ENCODE measurements at places on chromosomes 6 and 20.

DNA sequence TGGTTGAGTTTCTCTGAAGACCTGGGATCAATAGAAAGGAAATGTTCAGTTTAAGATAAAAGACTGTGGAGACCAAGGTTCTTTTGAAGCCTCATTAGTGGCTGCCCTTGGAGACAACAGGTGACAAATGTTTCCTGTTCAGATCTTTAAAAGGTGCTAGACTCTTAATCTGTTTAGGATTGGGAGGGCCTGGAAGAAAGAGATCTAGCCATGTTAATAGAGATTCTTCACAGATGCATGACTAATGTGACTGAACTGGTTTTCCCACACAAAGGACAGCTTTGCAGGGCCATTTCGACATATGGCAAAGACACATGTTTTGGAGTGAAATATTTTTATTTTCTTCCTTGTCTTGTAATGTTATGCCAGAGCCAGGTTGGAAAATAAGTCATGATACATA lies 82.2 kb downstream of the WDR27 start:
- DNase-seq, result no peak

DNA sequence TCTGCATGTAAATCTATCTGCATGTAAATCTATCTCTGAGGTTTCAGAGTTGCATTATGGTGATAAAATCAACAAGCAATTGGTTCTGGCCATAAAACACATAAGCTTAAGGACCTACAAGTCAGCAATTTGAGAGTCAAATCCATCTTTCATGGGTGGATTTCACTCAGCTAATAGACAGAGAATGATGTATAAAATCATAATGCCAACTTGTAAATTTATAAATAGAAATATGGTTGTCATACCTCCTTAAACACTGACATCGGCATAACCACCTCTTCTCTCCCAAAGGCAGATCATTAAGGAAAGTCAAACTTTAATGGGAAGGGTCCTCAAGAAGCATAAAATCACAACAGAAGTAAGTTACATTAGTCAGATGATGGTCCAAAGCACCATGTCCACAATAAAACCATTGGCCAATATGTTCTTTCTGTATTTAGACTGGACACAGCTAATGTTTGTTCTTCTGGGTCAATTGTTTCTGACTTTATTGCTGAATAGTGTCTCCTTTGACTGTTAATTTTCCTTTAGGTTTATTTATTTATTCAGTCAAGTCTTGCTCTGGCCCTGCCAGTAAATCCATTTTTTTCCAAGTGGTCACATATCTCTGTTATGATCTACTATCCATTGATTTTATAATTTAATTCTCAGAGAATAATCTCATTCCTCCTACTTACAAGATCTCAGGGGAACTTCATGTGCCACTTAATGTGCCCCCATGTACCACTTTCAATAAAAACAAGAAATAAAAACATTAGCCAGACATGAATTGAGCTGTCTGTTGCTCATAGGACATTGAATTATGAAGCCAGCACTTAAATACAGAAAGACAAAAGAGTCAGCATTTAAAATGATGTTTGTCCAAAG lies 382.9 kb upstream of the IRAK1BP1 start:
- DNase-seq, result no peak

GRCh38 chr6:130516604-130517003 lies 150.8 kb downstream of the TMEM200A start:
- no peak for DNase-seq

DNA sequence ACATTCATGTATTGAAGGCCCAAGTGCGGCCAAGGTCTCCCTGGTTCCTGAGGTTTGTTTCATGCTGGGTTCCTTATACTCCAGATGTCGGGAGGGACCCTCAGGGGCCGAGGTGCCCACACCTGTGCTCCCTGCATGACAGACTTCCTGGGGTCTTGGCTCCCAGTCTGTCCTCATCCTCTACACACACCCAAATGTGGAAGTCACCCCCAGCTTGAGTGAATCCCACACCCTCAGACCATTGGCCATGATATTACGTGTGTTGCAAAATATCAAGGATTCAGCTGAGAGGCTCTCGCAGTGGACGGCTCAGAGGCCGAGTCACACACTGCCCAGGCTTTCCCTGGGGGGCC lies 82.2 kb upstream of the DUSP22 start:
- DNase-seq, result no peak

- no peak for DNase-seq
Measured at GRCh38 chr6:141667580-141668309, 465.0 kb upstream of the GJE1 start.

- DNase-seq, result no peak
Measured at GRCh38 chr6:19270616-19271015, 566.6 kb upstream of the ID4 start.

GRCh38 chr20:37529968-37530600 lies 2.4 kb upstream of the BLCAP start:
- DNase-seq, result no peak

GRCh38 chr6:15254070-15254975 lies 8.5 kb downstream of the JARID2 start:
- DNase-seq, result no peak

DNA sequence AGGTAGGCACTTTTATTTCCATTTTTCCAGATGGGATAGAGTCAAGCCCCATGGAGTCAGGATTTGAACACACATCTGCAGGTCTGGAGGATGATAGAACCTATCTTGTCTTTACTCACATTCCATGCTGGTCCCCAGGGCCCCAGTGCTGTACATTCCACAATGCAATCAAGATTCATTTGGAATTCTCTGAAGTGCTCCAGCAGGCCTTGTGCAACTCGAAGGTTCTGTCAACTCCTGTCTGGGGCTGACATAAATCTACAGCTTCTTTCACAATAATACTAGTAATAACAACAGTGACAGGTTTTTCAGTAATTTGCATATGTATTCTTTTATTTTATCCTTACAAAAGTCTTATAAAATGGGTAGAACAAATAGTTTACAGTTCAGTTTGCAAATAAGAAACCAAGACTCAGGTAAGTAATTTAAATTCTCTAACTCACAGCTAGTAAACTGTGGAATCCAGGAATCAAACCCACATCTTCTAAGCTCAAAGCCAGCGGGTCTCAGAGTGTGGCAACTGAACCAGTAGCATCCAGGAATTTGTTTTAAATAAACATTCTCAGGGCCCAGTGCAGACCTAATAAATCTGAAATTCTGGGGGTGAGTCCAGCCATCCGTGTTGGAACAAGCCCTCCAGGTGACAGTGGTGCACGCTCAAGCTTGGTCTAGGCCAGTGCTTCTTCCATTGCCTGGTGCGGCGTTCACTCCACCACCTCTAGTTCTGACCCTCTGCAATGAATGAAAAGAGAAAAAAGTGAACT lies 137.0 kb upstream of the TNFAIP3 start:
- DNase-seq, result no peak

DNA sequence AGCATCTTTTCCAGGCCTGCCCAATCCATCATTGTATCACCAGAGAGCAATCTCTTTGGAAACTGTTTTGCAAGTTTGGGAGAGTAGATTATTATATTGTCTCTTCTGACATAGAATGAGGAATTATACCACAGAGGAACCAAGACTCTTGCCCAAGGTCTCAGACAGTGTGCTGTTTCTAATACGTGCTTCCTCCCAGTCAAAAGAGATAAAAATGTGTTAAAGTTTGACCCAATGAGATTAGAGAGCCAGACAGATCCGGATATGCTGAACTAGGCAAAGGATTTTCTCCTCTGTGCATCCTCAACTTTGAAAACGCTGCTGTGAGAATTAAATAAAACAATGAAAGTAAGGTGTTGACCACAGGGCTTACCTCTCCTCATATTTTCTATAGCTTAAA lies 18.6 kb upstream of the NT5E start:
- no peak for DNase-seq

DNA sequence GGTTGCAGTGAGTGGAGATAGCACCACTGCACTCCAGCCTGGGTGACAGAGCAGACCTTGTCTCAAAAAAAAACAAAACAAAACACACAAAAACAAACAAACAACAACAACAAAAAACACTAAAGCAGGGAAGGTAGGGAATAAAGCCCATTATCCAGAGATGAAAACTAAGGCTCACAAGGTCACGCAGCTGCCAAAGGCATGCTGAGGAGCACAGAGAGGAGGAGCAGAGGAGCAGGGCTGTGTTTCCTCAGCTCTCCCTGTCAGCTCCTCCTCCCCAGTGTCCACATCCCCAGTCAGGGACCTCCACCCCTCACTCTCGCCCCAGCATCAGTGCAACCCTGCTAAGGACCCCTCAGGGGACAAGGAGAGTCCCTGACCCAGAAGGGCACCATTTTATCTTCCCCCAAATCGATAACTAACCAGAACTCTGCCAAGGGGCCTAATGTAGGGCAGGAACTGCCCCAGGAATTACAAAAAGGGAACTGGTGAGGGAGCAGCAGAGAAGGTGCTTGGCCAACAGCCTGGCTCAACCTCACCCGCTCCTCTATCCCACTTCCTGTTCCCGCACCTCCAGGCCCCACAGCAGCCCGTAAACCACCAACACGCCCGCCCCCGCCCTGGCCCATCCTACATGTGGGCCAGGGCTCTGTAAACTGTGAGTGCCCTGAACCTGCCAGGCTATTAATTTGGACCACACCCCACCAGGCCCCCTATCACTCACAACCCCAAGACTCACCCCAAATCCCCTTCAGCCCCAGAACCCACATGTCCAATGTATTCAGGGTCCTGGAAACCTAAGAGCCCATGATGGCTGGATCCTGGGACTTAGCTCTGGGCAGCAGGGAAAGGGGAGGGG lies 9.0 kb downstream of the TEAD3 start:
- no peak for DNase-seq

GRCh38 chr6:37809197-37809543 lies 10.4 kb upstream of the ZFAND3 start:
- DNase-seq, result no peak

- DNase-seq, result no peak
Measured at GRCh38 chr6:27031302-27031701, 216.2 kb upstream of the PRSS16 start.

DNA sequence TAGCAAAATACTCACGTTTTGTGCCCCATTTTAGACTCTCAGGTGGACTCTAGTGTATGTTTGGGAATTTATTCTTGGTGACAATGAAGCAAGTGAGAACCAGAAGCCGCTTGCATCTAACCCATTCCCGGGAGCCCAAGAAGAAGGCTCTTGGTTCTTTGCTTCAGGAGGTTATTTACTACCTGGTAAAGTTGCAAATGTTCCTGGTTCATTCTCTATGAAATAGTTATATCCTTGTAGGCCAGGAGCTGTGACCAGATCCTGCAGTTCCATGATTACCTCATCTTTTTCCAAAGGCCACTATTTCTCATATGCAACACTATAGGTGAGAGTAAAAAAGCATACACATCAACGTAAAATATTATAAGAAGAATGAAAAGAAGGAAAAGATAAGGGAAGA lies 60.9 kb upstream of the FABP7 start:
- no peak for DNase-seq

GRCh38 chr6:51265426-51265825 lies 446.8 kb downstream of the TFAP2B start:
- DNase-seq, result no peak

GRCh38 chr6:46583081-46583480 lies 69.5 kb downstream of the CYP39A1 start:
- no peak for DNase-seq

DNA sequence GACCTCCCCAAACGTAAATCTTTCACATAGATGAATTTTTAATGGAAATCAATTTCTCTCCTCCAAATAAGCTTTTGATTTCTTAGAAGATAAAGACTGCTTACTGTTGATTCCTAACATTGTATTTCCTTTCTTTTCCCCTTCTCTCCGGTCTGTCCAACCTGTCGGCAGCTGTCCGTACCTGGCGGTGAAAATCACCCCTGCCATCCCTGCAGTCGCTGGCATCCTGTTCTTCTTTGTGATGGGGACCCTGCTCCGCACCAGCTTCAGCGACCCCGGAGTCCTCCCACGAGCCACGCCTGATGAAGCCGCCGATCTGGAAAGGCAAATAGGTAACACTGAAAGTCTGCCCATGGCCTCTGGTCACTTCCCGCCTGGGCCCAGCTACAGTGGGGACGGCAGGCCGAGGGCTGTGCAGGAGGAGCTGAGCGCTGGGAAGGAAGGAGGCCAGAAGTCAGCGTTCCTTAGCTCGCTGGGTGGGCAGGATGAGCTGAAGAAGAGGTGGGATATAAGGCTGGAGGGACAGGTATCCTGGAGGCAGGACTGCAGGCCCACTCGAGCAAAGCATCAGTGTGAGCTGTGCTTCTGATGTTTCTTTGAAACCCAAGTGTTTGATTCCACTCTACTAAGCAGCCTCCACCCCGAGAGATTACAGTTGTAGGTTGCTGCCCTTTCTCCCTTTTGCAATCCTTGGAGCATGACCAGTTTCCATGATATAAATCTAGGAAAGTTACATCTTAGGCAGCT lies 161.6 kb downstream of the ZDHHC14 start:
- DNase-seq, result no peak

- no peak for DNase-seq
Measured at GRCh38 chr6:146498309-146498708, 45.3 kb upstream of the RAB32 start.

DNA sequence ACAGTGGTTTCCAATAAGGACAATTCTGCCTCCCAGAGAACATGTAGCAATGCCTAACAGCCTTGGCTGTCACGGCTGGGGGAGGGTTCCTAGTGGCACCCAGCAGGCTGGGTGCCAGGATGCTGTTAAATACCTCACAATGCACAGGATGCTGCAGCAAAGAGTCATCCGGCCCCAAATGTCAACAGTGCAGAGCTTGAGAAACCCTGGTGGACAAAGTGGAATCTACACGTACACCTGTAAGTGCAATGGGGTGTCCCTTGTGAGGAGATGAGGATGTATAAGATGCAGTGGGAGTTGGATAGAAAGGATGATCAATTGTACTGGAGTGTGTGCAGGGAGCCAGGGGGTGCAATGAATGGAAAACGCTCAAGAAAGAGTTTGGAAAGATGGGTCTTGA lies 142.4 kb downstream of the FNDC1 start:
- no peak for DNase-seq

DNA sequence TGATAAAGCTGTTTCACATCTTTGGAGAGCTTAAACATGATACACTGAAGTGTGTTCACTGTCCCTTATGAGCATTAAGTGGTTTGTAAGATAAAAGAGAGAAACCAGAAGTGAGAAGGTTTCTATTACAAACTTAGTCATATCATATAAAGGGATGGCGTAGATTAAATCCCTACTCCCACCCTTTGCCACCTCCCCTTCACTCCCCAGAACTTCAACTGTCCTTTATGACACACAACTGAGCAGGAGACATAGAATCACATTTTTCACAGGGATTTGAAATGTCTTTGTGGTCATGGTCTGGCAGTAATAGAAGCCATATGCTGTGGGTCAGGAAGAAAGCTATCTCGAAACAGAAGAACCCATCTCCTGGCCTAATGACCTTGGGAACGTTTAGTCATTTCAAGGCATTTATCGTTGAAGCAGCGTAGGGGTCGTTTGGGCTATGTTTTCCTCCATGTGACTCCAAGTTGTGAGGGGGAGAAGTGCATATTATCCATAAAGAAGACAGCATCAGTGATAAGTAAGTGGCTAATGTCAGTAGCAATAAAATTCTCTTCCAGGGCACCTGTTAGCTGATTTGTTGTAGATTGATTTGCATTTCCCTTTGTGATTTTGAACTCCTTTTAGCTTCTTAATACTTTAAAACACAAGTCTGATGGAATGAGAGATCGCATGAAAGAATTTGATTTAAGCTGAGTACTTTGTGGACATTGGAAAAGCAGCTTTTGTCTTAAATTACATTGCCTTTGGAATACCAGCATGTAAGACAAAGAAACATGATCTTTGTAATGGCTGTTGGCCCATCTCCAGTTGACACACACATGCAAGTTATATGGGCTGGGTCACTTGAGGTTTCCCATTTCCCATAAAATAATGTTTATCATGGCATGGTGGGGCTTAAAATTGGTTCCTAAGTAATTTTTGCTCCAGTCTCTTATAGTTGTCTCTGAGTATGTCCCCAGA lies 501.5 kb upstream of the FLRT3 start:
- DNase-seq, result no peak

GRCh38 chr6:99307295-99307907 lies 42.1 kb downstream of the FAXC start:
- DNase-seq, result no peak
